ENCODE measurements at places on chromosomes 13 and 19.

DNA sequence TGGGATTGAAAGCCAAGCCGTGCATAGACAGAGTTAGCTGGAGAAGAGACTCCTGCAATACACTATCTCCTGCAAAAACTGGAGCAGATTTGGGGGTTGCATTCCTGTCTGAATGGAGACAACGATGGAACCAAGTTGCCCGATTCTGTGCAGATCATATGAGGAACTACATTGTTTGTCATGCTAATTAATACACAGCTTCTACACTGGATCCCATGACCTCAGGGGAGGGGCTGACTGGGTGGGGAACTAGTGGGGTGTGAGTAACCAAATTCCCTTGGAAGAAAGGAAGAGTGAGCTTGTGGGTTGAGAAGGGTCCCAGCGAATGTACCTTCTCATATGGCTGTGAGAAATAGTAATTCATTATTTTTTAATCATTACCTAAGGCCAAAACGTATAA, 214.0 kb downstream of the LHFPL6 start:
- DNase-seq, result no peak

- no peak for DNase-seq
Observed at GRCh38 chr19:20964798-20965197, 41.7 kb downstream of the ZNF85 start.

- DNase-seq, result peak; percentile 26
Observed at GRCh38 chr19:15629003-15629880, 11.5 kb upstream of the CYP4F3 start.

- DNase-seq, result no peak
Observed at GRCh38 chr13:102040812-102041211, 361.0 kb downstream of the FGF14 start.

DNA sequence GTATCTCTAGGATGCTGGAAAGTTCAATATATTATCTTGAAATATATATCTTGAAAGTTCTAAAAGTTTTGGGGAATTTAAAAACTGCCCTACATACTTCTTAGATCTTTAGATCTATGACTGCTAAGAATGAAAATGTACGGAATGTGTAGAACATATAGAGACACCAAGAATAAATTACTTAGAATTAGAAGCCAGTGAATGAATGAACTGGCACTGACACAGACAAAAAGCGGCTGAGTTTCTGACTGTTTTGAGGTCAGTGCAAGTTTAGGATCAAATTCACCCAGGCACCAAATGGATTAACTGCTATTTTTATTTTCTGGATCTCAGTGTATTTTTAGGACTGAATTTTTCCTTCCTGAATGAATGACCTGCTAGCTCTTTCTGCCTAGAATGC, 411.2 kb downstream of the KCTD12 start:
- peak; percentile 28 for DNase-seq

GRCh38 chr19:34184880-34185491, 12.7 kb downstream of the LSM14A start:
- DNase-seq, result peak; percentile 25

DNA sequence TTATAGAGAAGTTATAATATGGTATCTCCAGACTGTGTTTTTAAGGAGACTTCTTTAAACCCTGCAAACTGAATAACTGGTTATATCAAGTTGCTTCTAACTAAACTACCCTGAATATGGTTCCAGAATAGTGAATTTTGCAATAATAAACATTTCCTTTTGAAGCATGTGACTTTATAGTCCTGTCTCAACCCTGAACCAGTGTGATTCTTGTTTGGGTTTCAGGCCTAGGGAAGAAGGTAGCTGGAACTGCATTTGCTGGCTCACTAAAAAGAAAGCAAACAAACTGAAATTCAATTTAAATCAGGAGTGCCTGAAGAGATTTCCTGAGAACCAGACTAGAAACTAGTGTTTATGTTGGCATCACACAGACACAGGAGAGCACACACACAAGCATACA, 4.9 kb downstream of the ARHGEF7 start:
- no peak for DNase-seq

DNA sequence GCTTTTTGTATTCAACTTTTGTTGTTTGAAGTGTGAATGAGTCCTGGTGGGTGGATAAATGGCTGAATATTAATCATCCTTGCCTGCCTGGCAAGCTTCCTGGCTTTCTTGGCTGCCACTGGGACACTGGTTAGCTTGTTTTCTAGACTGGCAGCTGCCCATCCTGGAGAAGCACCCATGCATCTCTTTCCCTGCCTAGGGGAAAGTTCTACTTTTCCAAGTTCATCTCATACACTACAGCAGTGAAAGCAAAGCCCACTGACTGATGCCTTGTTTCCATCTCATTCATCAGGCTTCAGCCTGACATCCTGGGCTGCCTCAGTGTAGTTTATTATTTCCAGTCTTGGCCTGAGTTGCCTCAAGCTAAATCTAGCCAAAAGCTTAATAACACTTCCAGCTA, 244.8 kb downstream of the PCDH20 start:
- no peak for DNase-seq

DNA sequence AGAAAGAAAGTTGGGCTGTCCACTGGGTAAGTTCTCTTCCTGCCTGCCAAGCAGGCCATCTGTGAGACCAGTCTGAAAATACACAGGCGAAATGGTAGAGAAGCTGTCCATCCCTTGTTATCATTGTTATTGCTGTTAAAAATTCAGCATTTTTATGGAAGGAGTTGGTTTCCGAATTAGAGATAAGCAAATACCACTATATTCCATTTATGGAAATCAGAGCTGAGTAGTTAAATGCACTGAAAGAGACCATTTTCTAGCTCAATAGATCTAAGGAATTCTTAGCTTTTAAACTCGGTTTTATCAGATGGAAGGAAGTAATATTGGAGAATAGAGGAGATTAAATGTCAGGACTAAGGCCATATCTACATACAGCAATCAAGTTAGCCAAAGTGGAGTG, 40.7 kb downstream of the MZT1 start:
- no peak for DNase-seq

DNA sequence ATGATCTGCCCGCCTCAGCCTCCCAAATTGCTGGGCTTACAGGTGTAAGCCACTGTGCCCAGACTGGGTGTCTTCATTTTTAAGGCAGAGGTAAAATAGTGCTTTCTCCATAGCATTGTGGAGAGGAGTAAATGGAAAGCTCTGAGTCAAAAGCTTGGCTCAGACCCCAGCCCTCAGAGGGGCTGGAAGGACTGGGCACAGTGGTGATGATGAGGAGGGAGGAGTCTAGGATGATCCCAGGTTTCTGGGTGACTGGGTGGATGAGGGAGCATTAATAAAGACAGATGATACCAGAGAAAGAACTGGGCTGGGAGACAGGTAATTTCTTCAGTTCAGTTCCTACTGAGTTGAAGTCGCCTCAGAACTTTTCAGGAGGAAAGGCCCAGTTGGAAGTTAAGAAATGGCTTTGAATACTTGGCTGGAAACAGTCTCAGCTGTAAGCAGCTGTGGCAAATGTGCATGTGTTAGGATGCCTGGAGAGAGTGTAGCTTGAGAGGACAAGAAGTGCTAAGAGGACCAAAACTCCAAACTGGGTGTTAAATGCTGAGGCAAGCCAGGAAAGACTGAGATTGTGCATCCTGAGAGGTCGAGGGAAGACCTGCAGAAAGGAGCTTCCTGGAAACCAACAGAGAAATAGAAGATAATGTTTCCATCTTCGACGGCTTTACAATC, 37.1 kb upstream of the MEDAG start:
- no peak for DNase-seq

DNA sequence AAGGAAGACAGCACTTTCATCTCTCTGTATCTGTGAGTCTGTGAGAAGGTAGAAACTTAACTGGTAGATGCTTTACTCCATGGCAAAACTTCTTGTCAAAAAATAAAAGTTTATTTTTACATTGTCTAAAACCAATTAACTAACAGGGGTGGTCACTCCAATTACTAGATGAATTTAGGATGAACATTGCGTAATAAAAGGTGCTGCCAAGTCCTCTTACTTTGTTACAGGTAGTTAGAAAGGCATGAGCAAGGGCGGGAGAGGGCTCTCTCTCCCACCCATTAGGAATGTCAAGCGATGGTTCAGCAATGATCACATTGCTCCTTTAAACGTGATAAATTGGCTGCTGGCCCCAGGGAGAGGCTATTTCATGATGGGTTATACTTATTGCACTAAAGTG, 512.3 kb downstream of the SLITRK5 start:
- DNase-seq, result no peak

DNA sequence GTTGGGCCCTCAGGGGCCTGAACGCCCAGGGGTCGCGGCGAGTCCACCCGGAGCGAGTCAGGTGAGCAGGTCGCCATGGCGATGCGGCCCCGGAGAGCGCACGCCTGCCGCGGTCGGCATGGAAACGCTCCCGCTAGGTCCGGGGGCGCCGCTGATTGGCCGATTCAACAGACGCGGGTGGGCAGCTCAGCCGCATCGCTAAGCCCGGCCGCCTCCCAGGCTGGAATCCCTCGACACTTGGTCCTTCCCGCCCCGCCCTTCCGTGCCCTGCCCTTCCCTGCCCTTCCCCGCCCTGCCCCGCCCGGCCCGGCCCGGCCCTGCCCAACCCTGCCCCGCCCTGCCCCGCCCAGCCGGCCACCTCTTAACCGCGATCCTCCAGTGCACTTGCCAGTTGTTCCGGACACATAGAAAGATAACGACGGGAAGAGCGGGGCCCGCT, at the start of gene CCNA1:
Gene CCNA1 (plus strand): TSS at position 390 of the 439 bp plus-strand sequence. CDS start 562 bp downstream, outside the sequence.
- no peak for DNase-seq

DNA sequence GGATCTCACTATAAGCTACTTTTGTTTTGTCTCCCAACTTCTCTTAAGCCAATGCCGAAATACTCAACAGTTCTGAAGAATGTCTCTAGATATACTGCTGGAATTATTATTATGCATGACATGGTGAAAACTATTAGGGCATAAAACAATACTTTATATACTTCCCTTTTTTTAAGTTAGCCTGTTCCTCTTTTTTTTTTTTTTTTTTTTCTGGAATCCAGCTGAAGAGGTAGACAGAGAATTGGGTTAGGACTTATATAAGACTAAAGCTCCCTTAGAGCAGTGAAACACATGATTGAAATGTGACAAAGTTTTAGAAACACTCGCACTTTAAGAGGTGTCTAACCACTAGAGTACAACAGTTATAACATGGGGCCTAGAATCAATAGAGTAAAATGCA, 850.9 kb upstream of the PCDH9 start:
- DNase-seq, result no peak

DNA sequence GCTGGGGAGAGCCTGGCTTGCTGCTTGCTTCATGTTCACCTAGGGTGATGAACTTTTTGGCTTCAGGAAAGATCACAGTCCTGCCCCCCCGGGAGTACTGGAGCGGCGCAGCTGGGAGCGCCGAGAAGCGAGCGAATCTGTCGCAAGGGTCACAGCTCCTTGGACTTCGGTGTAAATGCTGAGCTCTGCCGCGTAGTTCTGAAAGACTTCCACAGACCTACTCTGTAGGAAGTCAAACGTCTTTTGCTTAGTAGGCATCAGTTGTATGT, 2.7 kb downstream of the ING1 start:
- no peak for DNase-seq

- DNase-seq, result no peak
Observed at GRCh38 chr19:45340232-45340898, at the start of gene KLC3. TSS of gene KLC3 (plus strand) at chr19:45340750. CDS start at chr19:45345542, 4,792 bp downstream.

DNA sequence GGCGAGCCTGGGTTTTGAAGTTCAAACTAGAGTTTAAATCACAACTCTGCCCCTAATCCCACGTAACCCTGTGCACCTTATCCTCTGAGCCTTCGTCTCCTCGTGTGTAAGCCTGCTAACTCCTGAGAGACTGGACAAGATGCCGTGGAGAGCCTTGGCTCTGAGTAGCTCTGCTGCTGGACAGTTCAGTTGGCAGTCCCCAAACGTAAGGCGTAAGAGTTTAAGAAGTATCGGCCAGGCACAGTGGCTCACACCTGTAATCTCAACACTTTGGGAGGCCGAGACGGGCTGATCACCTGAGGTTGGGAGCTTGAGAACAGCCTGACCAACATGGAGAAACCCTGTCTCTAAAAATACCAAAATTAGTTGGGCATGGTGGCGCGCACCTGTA, 4.7 kb upstream of the CD79A start:
- no peak for DNase-seq

GRCh38 chr19:45607071-45608029, 5.3 kb upstream of the GPR4 start:
- peak; percentile 64 for DNase-seq

- DNase-seq, result peak; percentile 83
Observed at GRCh38 chr13:59877933-59878332, 285.8 kb downstream of the DIAPH3 start.

All from fibroblast of upper back skin (primary cell).